ENCODE measurements at places on chromosomes 1 and 21. TPM values are rescaled to one million over a fixed set of nuclear protein-coding genes. Genes with fewer than 3 reads are reported as not detected.

NAV1 gene
- total RNA-seq: 28.8 TPM

DNA sequence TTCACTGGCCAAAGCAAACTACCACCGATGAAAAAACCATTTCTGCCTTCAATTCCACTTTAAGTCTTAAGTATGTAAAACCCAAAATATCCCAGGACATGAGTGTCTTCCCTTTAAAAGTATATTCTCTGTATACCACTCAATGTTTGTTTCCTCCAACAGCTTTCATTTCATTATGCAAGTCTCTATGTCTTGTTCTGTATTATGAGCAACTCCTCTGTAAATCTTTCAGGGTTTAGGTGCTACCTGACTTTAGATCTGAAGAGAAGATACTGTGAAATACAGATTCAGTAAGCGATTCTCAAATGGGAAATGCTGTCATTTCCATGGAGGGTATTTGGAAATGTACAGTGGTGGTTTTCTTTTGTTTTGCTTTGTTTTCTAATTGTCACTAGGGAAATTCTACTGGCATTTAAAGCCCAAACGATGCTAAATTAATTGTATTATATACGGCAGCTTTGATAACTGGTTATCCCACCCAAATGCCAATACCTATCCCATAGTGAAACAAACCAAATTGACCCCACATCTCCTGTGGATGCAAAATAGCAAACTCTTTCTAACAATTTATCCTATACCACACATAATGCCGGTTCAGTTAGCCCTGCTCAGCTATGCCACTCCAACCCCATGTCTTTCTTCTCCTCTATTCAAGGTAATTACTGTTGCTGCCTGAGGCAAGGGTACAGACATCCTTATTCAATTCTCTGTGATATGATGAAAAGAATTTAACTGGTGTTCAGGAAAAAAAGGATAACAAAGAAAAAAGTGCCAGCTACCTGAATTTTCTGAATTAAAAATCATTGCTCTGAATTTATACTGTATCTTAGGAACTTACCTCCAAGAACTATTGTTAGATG, 182.8 kb downstream of the EIF4G3 start:
- no peak for DNase-seq

GRCh38 chr1:229842302-229843255, 216.5 kb downstream of the URB2 start:
- no peak for DNase-seq

GRCh38 chr1:2334366-2334765, 57.0 kb downstream of the MORN1 start:
- DNase-seq: no peak

All from lung (tissue), 17 donors.